Cerebellar cortex (tissue), 1 donor: ENCODE measurements at places on chromosomes 12 and 14.

DNA sequence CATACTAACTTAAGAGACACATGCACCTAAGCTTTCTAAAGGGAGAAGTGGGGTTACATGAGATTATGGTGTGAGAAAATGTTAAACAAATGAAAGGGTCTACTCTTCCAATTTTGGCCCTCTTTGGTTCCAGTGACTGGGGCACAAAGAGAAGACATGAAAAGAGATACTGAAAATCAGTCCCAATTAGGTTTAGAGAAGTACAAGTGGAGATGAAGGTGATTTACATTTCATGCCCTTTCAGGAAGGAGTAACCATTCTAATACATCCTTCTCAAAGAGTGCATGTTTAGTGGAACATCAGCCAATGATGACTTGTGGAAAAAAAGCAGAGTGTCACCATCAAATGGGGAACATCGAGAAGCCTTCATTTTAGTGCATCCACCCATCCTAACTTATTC is 14.4 kb downstream of the MGP start:
- DNase-seq, result no peak

DNA sequence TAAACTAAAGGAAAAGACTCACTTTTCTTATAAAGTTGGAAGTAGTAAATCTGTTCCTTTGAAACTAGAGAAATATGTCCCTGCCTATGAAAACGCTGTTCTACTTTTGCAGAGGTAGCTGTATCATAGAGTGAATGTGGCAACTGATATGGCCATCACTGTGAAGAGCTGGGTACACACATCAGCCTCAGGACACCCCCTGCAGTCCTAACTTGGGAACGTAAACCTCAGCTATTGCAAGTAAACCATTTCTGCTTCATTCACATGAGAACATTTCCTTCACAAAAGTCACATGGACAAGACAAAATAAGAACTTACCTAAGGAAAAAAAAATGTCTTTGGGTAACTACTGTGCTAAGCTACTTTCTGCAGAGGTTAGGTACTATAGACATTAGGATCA is 233.3 kb upstream of the PPFIA2 start:
- DNase-seq, result no peak

DNA sequence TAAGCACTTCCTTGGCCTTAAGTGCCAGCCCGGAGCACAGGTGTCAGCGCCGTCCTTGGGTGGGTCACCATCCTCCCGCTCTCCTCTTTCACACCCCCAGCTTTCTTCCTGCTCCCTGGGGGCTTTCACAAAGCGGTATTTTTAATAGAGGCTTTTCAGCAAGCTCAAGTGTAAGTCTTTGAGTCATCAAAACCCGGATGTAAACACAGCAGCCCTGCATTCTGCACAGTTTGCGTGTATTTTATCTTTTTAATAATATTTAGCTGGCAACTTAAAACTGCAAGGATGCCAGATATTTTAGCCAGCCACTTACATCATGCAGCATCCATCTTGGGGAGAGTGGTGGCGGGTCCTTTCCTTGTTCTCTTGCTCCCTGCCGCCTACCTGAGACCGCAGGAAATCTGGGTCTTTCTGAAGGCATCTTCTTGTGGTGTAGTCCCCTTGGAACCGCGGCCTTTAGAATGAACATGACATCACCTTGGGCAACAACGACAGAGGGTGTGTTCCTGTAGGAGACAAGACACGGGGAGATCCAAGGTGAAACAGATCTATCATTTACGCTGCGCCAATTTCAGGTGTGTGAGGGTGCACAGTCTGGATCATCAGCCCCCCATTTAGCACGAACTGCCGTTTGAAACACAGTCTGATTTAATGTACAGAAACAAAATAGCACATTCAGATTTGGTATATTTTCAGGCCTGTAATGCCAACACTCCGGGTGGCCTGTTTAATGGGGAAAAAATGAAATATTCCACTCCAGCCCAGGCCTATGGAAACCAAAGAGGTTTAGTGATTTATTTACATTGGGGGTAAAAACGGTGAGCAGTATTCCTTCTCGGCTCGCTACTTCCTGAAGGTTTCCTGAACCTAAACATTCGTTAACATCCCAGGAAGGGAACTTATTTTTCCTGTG is 12.5 kb upstream of the IRF2BPL start:
- peak; percentile 70 for DNase-seq

GRCh38 chr14:88995437-88996198 is 171.2 kb downstream of the TTC8 start:
- no peak for DNase-seq

GRCh38 chr12:4786795-4787194 is 66.6 kb downstream of the GALNT8 start:
- DNase-seq, result no peak

- no peak for DNase-seq
Measured at GRCh38 chr14:70036665-70037064, 152.1 kb downstream of the SLC8A3 start.

- no peak for DNase-seq
Measured at GRCh38 chr12:53974084-53975063, at the start of gene HOTAIR. Gene HOTAIR, minus strand, starts transcription at chr12:53974954.

DNA sequence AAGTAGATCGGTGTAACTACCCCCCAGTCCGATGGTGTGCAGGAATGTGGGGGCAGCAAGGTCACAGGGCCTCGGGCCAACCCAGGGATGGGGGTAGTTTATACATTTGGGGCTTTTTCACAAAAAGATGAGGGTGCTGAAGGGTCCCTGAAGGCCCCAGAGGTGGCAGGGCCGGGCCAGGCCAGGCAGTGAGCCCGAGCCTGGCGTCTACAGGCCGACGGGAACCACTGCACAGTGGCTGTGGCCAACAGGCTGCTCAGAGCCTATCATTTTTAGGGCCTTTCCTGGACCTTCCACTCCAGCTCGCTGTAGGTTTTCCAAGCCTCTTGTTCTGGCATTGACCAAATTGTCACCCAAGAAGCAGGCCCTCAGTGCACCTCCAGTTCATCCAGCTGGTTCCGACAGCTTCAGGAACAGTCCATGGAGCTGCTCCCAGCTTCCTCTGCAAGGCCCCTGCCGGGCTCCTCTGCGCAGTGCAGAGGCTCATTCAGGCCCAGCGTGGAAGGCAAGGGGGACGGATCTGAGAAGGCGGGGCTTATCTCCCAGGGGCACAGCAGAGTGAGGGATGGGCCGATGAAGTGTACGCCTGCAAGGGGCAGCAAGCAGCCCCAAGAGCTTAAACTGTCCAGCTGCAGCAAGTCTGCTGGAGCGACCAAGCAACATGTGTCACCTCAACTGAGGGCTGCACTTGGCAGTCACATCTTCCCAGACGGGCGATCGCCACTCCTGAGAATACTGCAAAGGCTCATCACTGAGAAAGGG is 13.9 kb downstream of the CDCA4 start:
- no peak for DNase-seq

- DNase-seq, result no peak
Measured at GRCh38 chr12:4417455-4417854, 28.2 kb downstream of the FGF6 start.

DNA sequence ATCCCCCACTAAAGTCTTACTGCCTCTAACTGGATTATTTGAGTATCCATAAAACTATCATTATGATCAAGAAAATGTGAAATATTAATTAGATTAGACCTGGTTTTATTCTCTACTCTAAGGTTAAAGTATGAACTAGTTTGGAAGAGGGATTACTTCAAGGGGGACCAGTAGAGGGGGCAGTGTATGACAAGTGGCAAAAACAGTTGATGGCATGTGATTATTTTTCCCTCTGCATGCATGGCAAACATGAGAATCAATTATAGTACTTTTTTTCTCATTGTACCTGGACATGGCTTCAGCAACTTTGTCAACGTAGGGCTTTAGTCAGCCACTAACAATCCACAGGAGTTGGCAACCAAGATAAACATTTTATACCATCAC is 145.0 kb upstream of the SLC38A2 start:
- DNase-seq, result no peak

GRCh38 chr12:46627686-46628085 is 198.1 kb downstream of the SLC38A4 start:
- DNase-seq, result no peak

GRCh38 chr14:90820958-90821357 is 4.7 kb upstream of the TTC7B start:
- DNase-seq, result no peak

DNA sequence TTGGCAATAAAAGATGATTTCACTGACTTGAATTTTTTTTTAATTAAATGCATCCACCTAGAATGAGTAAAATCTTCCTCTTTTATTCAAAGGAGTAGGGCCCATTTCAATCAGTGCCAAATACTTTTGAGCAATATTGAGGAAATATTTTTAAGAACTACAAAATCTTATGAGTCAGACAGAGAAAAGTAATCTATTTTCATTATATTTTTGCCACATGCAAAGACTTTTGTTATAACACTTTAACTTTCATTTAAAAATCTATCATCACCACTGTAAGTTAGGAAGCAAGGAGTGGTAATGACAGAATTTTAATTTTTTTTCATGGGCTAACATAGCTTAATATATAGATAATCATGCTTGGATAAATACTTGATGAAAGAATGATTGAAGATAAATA is 345.2 kb upstream of the KITLG start:
- DNase-seq, result no peak

- DNase-seq, result no peak
Measured at GRCh38 chr12:41681898-41682297, 462.8 kb downstream of the GXYLT1 start.

- no peak for DNase-seq
Measured at GRCh38 chr12:3363608-3364007, 127.4 kb upstream of the PRMT8 start.

DNA sequence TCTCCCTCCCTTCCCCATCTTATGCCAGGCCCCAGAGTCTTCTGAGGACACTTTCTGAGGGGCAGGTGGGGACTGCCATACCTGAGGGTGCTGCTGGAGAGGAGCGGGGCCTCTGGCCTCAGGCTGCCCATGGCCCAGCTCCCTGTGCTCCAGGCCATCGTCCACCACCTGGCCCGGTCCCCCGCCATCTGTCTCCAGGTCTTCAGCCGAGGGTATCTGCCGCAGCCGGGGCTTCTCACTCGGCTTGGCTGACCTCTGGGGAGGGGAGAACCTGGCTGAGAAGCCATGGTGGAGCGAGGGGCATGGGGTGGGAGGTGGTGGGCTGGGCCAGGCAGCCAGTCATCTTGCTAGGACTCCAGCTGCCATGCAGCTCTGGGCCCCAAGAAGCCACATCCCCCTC is 21.6 kb downstream of the SLC48A1 start:
- no peak for DNase-seq

DNA sequence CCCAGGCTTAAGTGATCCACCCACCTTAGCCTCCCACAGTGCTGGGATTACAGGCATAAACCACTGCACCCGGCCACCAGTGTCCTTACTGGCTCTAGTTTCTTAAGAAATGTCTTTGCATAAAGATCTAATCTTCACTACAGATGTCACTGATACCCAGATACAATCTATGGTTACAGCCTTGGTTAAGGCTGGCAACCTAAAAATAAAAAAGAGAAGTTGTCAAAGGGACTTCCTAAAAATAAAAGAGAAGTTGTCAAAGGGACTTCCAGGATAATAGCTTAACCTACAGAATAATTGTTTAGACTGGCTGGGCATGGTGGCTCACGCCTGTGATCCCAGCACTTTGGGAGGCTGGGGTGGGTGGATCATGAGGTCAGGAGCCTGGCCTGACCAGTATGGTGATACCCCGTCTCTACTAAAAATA is 27.6 kb downstream of the ETFBKMT start:
- no peak for DNase-seq

DNA sequence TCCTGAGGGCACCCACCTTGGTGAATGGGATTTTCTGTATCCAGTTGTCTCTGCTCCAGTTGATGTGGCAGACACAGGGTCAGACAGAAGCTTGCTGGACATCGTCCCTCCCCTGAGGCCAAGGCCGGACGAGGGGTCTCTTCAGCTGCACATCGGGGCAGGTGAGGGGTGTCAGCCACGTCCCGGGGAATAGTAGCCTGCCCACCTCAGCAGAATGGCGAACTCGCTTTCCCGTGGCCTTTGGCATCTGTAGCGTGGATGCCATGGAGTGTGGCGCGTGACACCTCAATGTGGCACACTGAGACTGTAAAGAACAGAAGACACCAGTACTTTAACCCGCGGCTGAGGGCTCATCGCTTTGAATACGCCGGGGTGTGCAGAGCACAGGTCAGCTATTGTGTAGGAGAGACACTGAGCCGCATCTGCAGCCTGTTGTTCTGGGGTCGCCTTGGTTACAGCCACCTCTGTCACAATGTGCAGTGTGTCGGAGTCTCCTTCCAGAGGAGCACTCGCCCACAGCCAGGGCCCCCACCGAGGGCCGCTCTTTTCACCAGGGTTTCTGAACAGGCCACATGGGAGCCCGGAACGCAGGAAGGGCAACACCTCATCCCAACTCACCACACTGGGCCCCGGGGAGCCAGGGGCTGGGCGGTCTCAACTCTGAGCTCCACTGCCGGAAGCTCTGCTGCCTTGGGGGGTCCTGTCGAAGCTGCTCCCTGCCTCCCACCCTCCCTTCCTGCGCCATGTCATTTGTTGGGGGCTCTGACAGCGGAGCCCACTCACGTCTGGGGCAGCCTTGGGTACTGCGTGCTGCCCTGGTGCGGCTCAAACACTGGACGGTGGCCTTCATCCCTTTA is 77.0 kb downstream of the ADGRD1 start:
- DNase-seq, result no peak

DNA sequence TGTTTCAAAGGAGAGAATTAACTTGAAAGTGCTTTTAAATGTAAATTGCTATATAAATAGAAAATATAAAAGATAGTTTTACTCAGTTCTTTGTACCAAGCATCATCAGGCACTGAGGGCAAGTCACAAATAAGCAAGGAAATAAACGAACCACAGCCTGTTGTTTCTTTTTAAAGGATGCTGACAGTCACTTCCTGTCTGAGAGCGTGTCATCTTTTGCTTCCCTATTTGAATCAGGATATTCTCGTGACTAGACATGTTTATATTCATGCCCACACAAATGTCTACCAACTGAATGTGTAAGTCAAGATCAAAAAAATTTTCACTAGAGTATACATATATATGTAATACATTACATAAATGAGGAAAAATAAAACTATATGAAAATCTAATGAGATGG is 31.4 kb upstream of the SLC2A13 start:
- DNase-seq, result no peak

DNA sequence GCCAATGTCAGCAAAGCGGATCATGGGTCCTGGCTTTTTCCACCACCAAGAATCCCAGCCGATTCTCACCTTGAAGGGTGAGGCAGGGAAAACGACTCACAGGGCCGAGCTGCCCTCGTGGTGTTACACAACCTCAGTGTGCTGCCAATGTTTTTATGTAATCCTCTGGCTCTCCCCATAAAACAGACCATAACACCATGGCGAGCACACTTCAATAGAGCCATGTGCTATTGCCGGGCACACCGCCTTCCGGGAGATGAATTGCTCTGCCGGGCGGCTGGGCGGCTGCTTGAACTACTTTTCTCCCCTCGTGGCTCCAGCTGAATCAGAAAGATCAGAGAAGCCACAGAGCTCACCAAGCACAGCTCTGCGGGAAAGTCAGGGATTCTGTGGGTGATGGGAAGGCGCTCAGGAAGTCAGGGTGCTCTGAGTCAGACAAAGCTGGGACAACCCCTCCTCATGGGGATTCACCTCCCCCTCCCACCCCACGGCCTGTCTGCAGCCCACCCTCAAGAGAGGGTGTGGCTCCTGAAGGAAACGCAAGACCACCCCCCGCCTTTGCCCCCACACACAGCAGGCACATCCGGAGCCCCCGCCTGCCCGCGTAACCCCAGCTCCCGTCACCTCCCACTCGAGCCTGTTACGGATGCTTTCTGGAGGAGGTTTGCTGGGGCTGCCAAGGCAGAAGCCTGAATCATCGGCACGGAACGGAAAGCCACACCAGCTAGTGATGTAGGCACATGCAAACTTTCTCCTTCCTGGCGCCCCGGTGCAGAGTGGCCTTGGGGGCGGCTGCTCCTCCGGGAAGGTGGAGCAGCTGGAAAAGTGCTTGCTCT is 1.8 kb downstream of the GALNT9 start:
- DNase-seq, result peak; percentile 97

GRCh38 chr12:70639535-70639934 is 2.3 kb upstream of the PTPRB start:
- DNase-seq, result no peak
